ENCODE measurements at places on chromosomes 7 and 10.

- no peak for DNase-seq
Observed at GRCh38 chr7:70660819-70661191, 471.1 kb upstream of the GALNT17 start.

DNA sequence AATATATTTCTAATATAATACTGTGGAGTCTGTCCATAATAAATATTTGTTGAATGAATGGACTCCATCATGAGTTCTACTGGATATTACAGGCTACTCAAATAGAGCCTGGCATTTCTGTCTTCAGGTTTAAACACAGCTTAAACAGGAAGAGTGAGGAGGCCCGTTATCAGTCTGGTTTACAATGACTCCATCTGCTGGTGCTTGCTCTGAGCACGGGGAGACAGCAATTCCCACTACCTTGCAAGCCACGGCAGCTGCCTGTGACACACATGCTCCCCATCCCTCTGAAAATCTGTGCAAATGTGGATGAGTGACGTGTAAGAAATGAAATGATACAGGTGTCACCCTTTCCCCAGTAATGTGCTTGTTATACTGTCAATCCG lies 293.5 kb upstream of the IMMP2L start:
- no peak for DNase-seq

DNA sequence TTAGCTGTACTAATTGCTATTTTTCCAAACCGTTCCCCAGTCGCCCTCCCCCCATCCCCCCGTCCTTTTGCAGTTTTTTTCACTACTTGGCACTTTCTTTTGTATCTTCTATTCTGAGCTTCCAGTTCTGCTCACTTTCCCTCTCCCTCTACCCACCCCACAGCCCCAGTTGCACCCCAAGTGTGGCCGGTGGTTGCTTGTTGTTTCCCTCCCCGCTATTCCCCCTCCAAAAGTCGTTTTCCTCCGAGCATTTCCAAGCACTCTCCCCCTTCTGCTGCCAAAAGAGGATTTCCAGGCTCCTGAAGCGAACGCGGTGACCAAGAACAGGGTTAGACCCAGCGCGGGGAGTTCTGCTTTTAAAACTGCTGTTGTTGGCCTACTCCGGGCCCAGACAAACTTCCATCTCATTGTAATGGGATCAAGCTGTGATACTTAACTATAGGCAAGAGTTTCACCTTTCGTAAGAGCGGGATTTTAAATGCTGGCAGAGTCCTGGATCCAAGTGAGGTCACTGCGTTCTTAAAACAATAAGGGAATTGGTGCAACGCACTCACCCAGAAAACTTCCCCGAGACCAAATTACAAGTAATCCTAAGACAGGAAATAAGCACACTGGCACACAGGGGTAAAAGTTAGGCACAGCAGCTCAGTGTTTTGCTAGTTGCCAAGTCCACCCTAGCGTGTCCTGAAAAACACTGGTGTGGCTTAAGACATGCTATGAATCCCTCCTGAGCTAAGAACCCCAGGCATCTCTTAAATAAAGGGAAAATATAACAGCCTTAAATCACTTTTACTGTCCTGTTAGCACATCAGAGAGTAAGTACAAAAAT lies 1.5 kb upstream of the RGS10 start:
- no peak for DNase-seq

DNA sequence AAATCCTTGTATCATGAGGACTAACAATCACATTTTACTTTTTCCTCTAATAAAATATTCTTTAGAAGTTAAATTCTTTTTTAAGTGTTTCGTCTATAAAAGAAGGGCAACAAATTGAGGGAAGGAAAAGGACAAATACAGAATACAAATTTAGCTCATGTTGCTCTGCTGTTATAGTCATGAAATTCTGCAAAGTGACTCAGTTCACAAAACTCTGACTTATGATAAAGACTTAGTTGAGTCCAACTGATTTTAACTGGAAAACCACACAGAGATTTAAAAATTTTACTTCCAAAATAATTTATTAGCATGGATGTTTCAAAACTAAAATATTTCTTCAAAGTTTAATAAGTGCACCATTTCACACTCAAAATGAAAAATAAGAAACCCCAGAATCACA lies 75.0 kb upstream of the GPR22 start:
- no peak for DNase-seq

GRCh38 chr10:51642581-51642980 lies 56.8 kb downstream of the CSTF2T start:
- no peak for DNase-seq

DNA sequence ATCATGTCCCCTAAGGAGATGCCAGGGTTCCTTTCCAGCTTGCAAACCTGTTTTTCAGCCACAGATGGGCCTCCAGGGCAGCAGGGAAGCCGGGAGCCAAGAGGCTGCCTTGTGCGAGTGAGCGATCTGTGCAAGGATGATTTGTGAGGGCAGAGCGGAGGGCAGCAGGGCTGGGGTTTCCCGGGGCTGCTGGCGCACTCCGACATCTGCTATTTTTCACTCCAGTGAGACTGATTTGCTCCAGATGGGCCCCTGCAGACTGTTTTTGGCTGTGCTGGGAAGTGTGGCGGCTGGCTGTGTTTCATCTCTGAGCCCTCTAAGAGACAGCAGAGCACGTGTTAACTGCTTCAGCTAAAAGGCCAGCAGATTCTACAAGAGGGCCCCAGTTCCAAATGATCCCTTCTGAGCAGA lies 466.2 kb downstream of the TYW1 start:
- no peak for DNase-seq

- no peak for DNase-seq
Observed at GRCh38 chr10:66321723-66322665, 603.8 kb upstream of the LRRTM3 start.

DNA sequence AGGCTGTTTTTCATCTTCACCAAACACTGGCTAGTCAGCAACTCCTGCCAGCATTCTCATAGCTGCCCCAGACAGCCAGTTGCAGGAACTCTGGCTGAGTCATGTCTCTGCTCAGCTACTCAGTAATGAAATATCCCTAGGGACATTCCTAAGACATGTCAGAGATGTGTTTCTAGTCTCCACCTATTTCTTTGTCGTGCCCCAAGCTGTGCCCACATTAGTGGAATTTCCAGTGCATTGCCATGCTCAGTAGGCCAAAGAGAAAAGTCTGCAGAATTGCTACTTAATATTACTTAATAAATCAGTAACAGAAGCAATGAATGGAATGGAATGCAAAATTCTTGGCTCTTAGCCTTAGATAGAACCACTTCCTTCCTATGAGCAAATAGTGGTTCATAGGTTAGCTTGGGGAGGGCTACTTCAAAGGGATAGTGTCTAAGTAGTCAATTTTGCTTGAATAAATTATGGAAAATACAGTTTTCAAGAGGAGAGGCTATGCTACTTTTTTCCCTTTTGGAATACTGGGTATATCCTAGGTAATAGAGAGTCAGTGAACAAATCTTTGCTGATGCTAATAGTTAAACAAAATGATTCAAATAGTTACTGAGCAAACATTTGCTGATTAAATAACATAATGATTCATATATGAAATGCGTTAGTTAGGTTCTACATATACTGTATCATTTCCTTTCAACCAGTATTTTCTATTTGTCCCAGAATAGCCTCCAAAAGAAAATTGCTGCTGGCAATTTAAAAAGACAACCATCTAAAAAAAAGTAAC lies 23.6 kb upstream of the SEMA3C start:
- DNase-seq: no peak

- DNase-seq: no peak
Observed at GRCh38 chr7:22863156-22863899, 40.7 kb upstream of the TOMM7 start.

DNA sequence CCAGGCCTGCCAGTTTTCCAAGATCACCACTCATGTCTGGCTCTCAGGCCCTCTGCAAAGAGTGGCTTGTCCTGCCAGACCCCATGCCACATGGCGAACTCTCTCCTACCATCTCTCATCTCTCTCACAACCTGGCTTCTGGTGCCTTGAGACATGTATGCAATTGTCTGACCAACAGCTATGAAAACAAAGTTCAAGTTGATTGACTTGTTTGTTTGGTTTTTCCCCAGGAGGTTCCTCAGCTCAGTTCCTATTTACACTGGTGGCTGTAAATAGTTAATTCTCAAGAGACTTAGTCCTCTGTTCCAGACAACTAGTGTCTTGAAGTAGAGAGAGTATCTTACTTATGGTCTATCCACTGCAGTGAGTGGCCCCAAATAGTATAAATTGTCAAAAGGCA lies 131.8 kb downstream of the SNX10 start:
- DNase-seq: no peak

DNA sequence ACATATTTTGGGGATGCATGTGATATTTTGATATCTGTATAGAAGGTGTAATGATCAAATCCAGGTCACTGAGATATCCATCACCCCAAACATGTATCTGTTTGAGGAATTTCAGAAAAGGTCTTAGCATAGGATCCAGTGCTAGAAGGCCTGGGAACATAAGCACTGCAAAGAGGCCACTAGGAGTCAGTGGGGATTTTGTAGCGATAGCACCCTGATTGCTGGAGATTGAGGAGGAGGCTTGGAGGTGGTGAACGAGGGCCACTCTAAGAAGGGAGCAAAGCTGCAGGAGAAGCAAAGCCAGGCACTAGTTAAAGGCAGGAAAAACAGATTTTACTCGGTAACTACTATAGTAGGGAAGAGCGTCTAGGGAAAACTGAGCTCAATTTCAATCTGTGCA lies 324.0 kb downstream of the LHFPL3 start:
- DNase-seq: no peak

GRCh38 chr7:128681794-128682537 lies 9.9 kb downstream of the GARIN1A start:
- no peak for DNase-seq

DNA sequence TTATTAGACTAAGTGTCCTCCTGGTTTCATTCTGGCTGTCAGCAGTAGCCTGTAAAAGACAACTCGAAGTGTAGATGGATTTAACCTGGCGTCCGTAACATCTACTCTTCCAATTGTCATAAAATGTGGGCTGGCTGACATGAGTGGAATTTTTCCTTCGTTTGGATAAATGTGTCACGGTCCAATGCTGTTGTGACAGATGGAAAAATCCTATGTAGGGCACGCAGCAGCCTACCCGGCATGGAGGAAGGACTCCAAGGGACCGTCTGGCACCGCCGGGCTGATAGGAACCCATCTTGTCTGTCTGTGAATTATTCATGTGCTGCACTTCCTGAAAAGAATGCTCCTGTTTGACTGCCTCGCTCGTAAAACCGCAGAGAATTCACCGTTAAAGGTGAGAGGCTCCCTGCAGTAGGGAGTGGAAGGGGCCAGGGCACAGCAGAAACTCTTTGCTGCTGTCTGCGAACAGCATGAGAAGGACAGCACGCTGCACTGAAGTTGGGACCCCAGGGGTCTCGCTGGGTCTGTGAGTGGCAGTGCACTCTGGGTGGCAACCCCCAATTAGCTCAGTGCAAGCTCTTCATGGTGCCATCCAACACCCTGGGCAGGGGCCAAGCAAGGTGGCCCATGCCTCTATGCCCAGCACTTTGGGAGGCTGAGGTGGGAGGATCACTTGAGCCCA lies 1.6 kb upstream of the ORAI2 start:
- no peak for DNase-seq

All from NCI-H1048 (cell line).